ENCODE measurements at places on chromosomes 5 and 9. TPM values are rescaled to one million over a fixed set of nuclear protein-coding genes. Genes with fewer than 3 reads are reported as not detected.

CARTPT gene
- not detected for total RNA-seq

PCDHA13 gene
- not detected for total RNA-seq

LECT2 gene
- not detected for total RNA-seq

PDE8B gene
- 0.15 TPM for total RNA-seq

MEGF10 gene
- not detected for total RNA-seq

ADGRD2 gene
- not detected for total RNA-seq

ADAMTS2 gene
- 28.1 TPM for total RNA-seq

CARD9 gene
- total RNA-seq, result 1.9 TPM

MYMK gene
- total RNA-seq, result not detected

EIF4E1B gene
- total RNA-seq, result not detected

RORB gene
- total RNA-seq, result 1.3 TPM

CLK4 gene
- 5.4 TPM for total RNA-seq

WWC1 gene
- 3.1 TPM for total RNA-seq

CCNH gene
- total RNA-seq, result 100 TPM

CDKN2B-AS1 gene
- 0.89 TPM for total RNA-seq

STK32A gene
- under 0.01 TPM for total RNA-seq

DCAF12 gene
- total RNA-seq, result 17.0 TPM

CLIC3 gene
- total RNA-seq, result 4.0 TPM

EDIL3 gene
- total RNA-seq, result 11.1 TPM

LMX1B gene
- total RNA-seq, result not detected

NAIP gene
- 2.0 TPM for total RNA-seq

GRXCR2 gene
- total RNA-seq, result not detected

PCDHB9 gene
- total RNA-seq, result not detected

CDH9 gene
- not detected for total RNA-seq

WDR36 gene
- 31.4 TPM for total RNA-seq

CMYA5 gene
- 0.30 TPM for total RNA-seq

ACTBL2 gene
- 0.15 TPM for total RNA-seq

CDK9 gene
- total RNA-seq, result 17.8 TPM

C1QTNF3 gene
- total RNA-seq, result 0.34 TPM

ARID3C gene
- total RNA-seq, result not detected

PCDHA3 gene
- total RNA-seq, result not detected

UBLCP1 gene
- total RNA-seq, result 15.9 TPM

TMEM215 gene
- not detected for total RNA-seq

All from bronchus fibroblast of lung (primary cell).